Kidney (tissue), 22 donors: ENCODE measurements at places on chromosomes 7 and 10.

- H3K27me3 ChIP-seq = no peaks in the 10 kb centered on the region
- DNase-seq = peak; percentile 49
- no peak overlapping the region for H3K27ac ChIP-seq
- no peaks in the 10 kb centered on the region for H3K36me3 ChIP-seq
- no peaks in the 10 kb centered on the region for H3K4me1 ChIP-seq
These were observed 157.3 kb upstream of the PPP2R2D start for GRCh38 chr10:131743190-131744151.

- H3K27ac ChIP-seq = no peak overlapping the region
- H3K4me1 ChIP-seq = no peaks in the 10 kb centered on the region
- H3K36me3 ChIP-seq = no peaks in the 10 kb centered on the region
- H3K4me3 ChIP-seq = no peak overlapping the region
- DNase-seq = no peak
These were observed 168.2 kb upstream of the SEMA3A start for GRCh38 chr7:84362828-84363227.

DNA sequence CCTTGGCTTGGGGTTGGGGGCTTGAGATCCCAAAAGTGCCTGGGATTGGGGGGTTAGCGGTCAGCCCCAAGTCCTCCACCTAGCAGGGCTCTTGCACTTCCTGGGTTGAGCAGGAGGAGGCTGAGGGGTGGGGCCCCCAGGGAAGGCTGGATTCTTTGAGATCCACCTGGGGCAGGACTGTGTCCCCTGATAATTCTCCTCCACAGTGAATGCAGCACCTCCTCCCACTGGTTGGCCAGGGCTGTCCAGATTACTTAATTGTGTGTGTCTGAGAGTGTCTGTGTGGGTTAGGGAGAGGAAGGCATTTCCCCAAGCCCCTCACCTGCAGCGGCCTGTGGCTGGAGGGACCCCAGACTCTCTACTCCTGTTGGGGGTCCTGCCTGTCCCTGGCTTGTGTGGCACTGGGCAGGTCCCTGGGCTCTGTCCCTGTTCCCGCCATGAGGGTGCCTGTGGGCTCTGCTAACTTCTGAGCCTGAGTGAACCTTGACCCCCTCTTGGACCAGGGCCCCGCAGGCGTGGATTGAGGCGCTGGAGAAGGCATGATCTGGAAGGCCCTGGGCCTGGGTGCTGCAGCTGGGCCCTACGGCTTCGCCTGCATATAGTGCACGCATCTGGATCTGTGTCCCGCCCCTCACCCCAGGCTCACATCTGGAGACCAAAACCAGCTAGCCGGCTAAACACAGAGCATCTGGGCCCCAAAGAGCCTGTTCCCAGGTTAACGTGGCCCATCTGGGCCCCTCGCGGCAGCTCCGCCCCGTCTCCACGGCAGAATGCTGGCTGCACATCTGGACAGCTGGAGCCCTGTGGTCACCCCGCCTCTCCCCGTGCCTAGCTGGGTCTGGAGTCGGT lies 10.4 kb downstream of the TMEM270 start:
- H3K27me3 ChIP-seq = no peaks in the 10 kb centered on the region
- peaks cover 7% of the 10 kb centered on the region for H3K4me1 ChIP-seq
- no peaks in the 10 kb centered on the region for H3K36me3 ChIP-seq
- no peak for DNase-seq

DNA sequence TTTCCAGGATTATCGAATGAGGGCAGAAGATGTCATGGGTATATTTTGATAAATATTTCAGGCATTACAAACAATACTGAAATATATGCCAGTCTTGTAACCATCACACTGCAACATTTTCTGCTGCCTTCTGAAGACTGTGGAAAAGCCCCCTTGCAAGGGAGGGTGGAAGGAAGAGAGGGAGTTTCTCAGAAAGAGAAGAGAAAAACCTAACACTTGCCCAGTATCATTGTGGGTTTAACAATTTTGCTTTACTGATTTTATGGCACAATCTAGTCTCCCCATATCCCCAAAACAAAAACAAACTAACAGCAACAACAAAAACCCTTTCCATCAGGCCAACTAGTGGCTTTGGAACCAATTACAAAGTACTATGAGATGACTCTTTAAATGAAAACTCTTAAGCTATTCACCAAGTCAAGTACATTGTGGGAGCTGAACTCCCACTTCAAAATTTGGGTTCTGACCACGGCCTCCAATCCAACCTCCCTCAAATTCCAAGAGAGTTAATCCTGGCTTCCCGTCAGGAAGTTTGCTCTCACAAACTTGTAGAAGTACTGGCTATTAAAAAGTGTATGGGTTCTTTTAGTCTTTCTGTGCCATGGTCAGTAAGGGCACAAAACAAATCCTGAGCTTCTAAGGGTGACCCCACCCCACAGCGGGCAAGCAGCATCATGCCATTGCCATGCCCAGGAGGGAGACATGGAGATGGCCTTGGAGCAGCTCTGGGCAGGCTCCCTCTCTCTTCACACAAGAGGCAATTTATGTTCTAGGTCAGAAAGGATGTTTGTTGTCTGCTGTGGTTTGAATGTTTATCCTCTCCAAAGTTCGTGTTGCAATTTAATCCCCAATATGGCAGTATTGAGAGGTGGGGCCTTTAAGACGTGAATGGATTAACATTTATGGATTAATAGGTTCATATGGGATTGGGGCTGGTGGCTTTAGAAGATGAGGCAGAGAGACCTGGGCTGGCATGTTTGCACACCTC lies 96.3 kb downstream of the JAZF1 start:
- H3K27ac ChIP-seq = no peak overlapping the region
- no peaks in the 10 kb centered on the region for H3K36me3 ChIP-seq

DNA sequence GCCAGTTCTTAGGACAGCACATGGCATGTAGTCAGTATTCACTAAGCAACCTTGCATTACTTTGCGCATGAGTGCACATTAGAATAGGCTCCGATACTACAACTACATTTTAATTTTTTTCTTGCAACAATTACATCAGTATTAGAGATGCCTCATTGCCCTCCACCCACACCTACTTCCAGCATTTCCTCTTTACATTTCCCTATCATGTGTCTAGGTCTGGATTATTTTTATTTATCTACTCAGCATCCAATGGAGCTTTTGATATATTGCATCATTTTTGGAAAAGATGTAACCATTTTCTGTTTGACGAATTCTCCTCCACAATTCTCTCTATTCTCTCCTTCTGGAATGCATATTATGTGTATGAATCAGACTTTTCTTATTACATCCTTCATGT lies 258.2 kb upstream of the GLI3 start:
- DNase-seq = no peak
- no peaks in the 10 kb centered on the region for H3K4me1 ChIP-seq
- H3K27ac ChIP-seq = no peak overlapping the region

DNA sequence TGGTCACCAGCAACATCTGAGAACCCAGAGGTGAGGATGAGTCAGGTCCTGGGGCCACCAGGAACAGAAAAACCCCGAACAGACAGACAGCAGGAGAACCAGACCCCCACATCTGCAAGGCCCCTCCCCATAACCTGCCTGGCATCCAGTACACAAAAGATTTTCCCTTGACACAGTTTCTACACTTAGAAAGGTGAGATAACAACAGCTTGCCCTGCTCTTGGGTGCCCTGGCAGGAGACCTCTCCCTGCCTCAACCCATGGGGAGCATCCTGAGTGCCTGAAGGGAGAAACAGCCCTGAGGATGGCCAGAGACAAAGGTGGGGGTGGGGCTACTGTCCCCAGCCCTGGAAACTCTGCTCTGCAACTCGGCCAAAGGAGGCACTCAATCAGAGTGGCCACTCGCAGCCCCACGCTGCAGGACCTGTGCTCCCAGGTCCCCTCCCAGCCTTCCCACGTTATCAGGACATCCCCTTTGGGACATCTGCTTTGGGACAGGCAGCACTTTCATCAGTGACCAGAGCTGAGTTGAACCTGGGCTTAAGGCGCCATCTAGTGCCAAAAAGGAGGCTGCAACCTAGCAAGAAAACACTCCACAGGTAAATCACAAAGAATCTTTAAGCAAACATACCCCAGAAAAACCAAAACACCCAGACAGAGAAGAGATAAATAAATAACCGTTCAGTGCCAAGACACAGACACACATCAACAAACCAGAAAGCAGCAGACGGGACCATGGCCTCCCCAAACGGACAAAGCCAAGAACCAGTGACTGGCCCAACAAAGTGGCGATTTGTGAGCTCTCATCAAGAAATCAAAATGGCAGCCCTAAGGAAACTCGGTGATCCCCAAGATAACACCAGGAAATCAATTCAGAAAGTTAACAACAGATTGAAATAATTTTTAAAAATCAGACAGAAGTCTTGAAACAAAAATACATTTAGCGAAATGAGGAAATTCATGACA lies 233.7 kb downstream of the PTPRN2 start:
- DNase-seq = peak; percentile 32
- no peaks in the 10 kb centered on the region for H3K4me1 ChIP-seq
- H3K27me3 ChIP-seq = no peaks in the 10 kb centered on the region
- H3K4me3 ChIP-seq = no peak overlapping the region
- H3K27ac ChIP-seq = no peak overlapping the region

- no peaks in the 10 kb centered on the region for H3K27me3 ChIP-seq
These were observed 21.7 kb downstream of the CCM2 start for GRCh38 chr7:45021604-45022296.

DNA sequence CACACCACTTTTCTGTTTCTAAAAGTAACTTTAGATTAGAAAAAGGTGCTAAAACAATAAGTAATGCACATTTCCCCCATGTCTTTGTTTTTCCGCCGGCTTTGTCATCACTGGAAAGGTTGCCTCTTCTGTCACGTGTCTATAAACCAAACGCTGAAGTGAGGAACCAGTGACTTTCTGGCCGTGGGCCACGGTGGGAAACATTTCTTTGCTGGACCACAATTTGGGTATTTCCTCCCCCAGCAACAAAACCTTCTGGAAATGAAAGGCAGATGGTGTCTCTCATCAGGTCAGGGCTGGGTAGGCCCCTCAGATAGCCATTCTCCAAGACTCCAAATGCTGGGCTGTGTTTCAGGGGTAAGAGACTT lies 174.5 kb downstream of the SH3PXD2A start:
- H3K27ac ChIP-seq = no peak overlapping the region
- peaks cover 9% of the 10 kb centered on the region for H3K4me1 ChIP-seq

DNA sequence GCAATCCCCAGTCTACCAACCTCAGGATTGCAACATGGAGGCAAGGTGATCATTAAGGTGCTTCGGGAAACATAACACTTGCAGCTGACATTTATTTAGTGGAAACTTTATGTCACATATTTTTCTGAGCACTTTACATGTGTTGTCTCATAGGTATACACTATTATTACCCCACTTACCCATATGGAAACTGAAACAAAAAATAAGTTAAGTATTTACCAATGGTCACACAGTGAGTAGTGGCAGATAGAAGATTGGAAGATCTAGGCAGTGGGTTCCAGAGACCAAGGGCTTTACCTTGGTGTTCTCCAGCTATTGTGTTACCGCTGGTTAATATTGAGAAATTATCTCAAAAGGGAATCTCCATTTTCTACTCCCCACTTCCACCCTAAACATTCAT lies 1279.1 kb upstream of the SORCS1 start:
- no peaks in the 10 kb centered on the region for H3K4me1 ChIP-seq
- DNase-seq = no peak
- H3K36me3 ChIP-seq = no peaks in the 10 kb centered on the region
- no peaks in the 10 kb centered on the region for H3K27me3 ChIP-seq

DNA sequence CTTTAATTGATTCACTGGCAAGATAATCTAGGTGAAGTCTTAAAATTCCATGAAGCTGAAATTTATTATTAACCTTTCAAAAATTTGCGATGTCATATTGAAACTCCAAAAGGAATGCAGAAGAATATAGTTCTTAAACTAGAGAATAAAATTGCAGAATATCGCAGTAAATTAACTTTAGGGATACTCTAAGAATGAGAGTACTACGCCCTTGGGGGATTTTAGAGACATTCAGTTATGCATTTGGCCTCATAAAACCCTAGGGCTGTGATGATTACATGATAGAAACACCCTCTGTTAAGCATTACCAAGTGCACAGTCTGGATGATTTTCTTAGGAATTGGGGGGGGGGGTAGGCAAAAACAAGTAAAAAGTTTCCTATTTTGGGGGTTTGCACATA lies 3.7 kb downstream of the WNT2 start:
- H3K36me3 ChIP-seq = no peaks in the 10 kb centered on the region
- no peak for DNase-seq
- no peaks in the 10 kb centered on the region for H3K4me1 ChIP-seq
- H3K4me3 ChIP-seq = no peak overlapping the region

DNA sequence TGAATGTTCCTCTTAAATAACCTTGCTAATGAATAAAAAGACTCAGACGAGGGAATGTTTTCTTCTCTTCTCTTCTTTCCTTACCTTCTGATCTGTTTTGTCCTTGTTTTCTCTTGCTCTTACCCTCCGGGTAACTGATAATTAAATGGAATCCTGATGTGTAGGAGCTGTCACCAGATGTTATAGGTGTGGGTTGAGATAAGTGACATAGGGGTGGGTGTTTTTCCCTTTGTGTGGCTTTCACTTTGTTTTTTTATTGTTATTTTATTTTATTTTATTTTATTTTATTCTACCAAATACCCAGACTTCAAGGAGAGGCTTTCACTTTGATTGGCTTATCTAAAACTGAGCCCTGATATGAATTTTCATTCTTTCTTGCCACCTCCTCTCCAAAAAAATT lies 25.5 kb downstream of the ANLN start:
- H3K27ac ChIP-seq = no peak overlapping the region
- no peaks in the 10 kb centered on the region for H3K4me1 ChIP-seq
- H3K36me3 ChIP-seq = no peaks in the 10 kb centered on the region
- DNase-seq = no peak
- H3K27me3 ChIP-seq = no peaks in the 10 kb centered on the region

DNA sequence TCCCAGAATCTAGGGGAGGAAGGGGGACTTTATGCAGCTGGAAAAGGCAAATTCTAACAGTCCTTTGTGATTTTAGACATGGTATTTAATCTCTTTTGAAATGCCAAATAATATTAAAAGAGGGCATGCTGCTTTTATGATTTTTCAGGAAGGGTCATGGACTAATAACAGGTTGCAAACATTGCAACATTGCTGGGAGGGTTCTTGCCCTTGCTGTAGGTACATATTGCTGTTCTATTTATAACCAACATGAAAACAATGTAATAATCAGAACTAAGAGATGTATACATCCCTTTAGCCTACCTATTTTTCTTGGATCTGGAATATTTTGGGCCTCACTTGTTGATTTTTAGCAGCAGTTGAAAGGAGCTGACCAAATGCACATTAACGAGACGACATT lies 411.6 kb downstream of the KCNMA1 start:
- no peak for DNase-seq
- no peaks in the 10 kb centered on the region for H3K36me3 ChIP-seq
- no peak overlapping the region for H3K4me3 ChIP-seq
- H3K27me3 ChIP-seq = no peaks in the 10 kb centered on the region

DNA sequence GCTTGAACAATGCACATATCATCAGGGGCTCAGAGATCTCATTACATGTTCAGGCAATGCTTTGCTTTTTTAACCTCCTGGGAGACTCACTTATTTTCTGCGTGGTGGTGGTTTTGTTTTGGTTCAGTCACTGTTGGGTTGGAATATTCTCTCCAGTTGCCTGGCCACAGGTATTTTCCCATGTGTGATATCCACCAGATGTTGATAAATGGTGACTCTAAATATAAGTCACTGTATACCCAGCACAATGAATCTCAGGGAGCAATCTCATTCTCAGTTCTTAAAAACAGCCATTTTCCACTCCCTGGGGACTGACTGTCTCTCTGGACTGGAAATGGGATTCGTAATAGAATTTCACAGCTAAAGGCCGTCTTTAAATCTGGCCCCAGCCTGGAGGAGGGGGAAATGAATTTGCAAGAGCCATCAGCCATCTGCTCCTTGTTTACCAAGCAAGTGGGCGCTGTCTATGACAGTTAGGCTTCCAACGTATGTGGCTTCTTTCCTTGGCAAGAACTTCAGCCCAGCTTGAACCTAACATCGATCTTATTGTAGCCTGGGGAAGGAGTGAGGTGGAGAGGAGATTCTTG lies 1106.2 kb downstream of the NRG3 start:
- H3K27me3 ChIP-seq = no peaks in the 10 kb centered on the region
- no peaks in the 10 kb centered on the region for H3K36me3 ChIP-seq
- DNase-seq = no peak

GRCh38 chr7:22845221-22845834 lies 22.7 kb upstream of the TOMM7 start:
- H3K4me1 ChIP-seq = no peaks in the 10 kb centered on the region
- DNase-seq = no peak
- H3K27ac ChIP-seq = no peak overlapping the region
